ENCODE measurements at places on chromosomes 3 and 15.

DNA sequence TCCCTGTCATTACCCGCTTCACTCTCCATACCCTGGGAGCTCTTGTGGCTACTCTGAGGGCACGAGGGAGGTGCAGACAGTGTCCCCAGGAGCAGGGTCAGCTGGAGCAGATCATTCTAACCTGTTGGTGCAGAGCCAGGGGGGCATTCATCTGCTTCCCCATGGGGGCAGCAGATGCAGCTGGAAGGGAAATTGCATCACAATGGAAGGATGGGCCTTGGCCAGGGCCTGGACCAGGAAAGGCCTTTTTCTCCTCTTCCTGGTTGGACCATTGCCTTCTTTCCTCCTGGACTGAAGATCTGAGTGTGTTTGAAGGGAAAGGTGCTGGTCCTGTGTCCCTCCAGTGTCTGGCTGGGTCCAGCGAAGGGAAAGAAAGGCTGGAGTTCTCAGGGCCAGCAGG lies 55.7 kb downstream of the EPHB1 start:
- DNase-seq: no peak

- no peak for DNase-seq
Observed at GRCh38 chr15:75178938-75179745, 22.5 kb upstream of the C15orf39 start.

GRCh38 chr15:100235030-100235617 lies 106.7 kb downstream of the ADAMTS17 start:
- DNase-seq: no peak

- DNase-seq: no peak
Observed at GRCh38 chr3:170470063-170471016, 51.7 kb downstream of the CLDN11 start.

DNA sequence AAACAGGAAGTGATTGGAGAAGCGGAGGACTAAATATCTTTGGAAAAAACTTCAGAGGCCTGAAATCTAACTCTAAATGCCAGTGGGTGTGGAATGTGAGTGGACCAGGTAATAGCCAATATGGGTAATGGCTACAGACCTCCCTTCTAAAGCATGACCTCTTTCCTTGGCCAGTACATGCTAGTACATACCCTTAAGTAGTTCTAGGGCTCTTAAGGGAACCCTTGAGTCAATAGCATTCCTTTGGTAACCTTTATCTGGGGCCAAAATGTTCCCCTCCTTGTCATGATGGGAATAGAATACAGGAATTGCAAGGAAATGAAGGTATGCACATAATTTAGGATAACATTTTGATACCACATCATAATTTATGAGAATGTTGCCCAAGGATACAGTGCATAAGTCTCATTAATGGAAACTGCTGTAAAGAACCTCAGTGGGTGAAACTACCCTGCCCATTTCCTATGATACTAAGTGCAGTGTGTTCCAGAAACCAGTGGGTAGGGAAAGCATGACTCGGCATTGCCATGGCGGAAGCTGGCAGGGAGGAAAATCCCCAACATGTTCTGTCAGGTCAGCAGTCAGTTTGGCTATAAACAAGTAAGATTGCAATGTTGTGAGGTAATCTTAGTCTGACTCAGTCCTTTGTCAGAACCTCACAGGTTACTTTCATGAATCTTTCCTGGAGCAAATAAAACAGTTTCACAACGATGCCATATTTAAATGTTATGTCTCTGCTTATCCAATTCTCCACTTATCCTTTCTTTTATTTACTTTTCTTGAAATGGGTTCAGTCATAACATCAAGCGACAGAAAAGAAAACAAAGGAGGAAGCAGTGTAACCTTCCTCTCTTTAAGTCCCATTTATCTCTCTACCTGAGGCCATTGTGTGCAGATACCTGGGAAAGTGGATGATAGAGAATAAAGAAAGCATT lies 23.5 kb upstream of the RAP2B start:
- DNase-seq: no peak

DNA sequence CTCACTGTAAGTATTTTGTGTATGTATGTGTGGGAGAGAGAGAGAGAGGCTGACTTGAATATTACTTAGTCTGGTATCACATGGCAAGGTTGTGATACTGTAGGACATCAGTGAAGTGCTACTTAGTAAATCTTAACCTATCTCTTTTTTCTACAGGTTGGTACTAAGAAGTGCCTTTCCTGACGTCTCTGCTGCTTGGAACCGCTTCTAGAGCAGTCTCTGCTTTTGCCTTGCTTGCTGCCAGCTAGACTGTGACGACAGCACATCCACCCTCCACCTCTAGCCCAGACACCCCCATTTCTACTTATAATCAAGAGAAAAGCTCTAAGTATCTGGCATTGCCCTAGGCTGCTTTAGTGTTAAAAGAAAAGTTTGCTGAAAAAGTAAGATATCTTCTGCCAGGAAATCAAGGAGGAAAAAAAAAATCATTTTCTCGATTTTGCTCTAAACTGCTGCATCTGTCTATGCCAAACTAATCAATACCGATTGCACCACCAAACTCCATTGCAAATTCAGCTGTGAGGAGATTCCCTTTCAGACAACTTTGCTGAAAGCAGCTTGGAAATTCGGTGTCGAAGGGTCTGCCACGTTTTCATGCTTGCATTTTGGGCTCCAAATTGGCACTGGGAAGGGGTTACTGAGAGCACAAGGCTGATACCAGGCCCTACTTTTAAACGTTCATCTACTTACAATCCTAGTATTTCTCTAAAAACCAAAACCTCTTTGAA lies 30.7 kb downstream of the MBNL1 start:
- DNase-seq: no peak

- no peak for DNase-seq
Observed at GRCh38 chr3:58635371-58636285, 30.9 kb downstream of the FAM3D start.

DNA sequence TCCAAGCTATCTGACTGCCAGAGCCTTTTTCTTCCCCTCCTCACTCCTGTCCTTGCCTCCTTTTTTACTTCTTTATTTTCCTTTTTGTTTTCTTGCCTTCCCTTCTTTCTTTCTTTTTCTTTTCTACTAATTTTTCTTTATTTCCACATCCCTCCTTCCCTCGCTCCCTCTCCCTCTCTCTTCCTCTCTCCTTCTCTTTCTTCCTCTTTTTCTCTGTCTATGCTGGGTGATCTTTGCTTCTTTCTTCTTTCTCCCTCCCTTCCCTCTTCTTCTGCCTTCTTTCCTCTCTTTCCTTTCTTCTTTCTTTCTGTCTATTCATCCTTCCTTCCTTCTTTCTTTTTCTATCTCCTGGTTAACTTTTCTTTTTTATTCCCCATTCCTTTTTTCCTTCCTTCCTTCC lies 564.8 kb downstream of the NSUN3 start:
- no peak for DNase-seq

DNA sequence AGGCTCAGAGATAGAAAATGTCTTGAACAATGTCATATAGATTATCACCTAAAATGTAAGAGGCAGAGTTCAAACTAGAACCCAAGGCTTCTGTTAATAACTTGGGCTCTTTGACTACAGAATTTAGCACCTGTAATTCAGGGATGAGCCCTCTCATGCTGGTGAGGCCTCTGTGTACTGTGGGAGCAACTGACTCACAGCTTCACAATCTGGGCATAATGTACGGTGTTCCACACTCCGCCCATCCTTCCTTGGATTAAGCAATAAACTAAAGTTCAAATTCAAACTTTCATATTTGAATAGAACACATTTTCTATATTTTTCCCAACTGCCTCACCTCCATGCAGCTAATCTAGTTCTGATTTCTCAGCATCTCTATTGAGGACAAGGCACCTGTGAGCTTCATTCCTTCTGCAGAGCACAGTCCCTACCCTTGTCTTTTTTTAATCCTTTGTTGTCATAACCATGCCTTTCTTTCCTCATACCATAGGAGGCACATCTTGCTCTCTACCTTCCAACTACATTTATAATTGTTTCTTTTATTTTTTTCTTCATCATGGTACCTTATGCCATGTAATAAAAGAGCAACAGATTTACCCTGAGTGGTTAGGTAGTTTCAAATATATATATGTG lies 392.1 kb downstream of the NLGN1 start:
- DNase-seq: no peak

- DNase-seq: no peak
Observed at GRCh38 chr3:66675366-66675765, 174.5 kb upstream of the LRIG1 start.

DNA sequence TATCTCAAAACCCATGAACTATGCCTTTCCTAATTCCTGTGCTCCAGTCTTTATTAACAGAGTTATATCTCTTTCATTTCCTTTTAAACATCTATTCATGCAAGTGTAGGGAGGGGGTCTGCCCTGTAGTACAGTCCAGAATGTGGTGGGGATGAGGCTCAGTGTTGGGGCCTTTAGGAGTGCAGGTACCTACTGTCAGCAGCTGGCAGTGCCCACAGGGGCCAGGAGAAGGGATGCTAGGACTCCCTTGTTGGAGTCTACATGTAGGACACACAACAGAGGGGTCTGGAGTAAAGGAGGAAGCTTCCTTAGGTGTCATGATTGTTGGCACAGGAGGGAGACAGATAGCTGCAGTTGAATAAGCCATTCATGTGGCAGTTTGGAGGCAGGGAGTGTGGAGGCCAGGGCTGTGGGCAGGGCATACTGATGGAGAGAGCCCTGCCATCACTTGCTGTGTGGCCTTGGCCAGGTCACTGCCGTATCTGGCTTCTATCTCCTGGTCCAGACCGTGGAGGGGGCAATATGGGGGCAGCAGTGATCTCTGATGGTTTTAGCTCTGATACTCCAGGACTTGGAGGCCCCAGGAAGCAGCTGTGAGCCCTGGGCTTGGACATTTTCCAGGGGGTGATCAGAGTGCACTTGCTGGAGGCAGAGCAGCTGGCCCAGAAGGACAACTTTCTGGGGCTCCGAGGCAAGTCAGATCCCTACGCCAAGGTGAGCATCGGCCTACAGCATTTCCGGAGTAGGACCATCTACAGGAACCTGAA lies 29.5 kb downstream of the ESYT3 start:
- no peak for DNase-seq

GRCh38 chr3:189512821-189513220 lies 118.4 kb upstream of the TP63 start:
- DNase-seq: no peak

- no peak for DNase-seq
Observed at GRCh38 chr3:58651276-58651675, 15.3 kb downstream of the FAM3D start.

DNA sequence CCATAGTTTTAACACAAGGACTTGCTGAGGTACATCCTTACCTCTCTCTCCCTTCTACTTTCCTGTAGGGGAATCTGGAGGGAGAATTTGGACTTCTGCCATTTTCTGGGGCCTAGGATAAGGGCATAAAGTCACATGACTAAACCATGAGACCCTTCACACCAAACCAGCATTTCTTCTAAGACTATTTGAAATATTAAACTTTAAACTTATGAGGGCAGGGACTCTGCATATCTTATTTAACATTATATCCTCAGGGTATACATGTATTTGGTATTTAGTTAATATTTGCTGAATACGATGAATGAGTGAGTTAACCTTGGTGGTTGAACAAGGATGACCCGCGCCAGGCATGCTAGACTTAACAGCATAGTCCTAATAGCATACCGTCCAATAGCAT lies 63.4 kb downstream of the USP13 start:
- no peak for DNase-seq

GRCh38 chr15:50906954-50907600 lies 1.4 kb upstream of the AP4E1 start:
- DNase-seq: peak; percentile 54

DNA sequence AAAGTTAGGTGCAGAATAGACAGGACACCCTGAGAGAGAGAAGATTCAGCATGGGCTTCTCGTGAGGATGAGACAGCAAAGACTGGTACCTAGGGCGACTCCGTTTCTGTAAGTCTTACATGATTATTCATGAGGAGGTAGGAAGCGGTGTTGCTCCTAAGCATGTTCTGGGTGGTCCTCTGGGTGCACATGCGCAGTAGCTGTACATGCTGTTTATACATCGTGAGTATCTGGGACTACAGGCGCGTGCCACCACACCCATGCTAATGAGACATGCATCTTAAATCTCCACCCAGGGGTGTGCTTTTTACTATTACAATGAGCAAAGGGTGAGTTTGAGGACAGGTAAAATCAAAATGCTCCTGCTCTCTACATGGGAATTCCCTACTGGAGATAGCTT lies 12.3 kb downstream of the ALPK3 start:
- DNase-seq: no peak

DNA sequence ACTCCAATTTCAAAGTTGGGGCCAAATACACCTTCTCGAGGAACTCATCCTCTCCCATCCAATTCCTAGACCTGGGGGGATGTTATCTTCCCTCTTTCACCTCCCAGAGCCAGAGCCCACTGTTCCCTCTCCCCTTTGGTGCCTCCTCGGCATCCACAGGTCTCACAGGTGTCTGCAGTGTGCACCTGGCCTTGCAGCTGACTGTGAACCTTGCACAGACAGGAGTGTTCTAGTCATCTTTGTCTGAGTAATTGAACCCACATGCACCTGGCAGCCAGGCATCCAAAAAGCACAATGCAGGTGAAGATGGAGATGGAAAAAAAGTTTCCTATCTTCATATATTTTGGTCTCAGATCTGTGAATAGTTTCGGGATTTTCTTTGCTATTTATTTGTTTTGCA lies 30.8 kb downstream of the PCOLCE2 start:
- no peak for DNase-seq

- DNase-seq: no peak
Observed at GRCh38 chr15:70541511-70541910, 221.8 kb downstream of the UACA start.

DNA sequence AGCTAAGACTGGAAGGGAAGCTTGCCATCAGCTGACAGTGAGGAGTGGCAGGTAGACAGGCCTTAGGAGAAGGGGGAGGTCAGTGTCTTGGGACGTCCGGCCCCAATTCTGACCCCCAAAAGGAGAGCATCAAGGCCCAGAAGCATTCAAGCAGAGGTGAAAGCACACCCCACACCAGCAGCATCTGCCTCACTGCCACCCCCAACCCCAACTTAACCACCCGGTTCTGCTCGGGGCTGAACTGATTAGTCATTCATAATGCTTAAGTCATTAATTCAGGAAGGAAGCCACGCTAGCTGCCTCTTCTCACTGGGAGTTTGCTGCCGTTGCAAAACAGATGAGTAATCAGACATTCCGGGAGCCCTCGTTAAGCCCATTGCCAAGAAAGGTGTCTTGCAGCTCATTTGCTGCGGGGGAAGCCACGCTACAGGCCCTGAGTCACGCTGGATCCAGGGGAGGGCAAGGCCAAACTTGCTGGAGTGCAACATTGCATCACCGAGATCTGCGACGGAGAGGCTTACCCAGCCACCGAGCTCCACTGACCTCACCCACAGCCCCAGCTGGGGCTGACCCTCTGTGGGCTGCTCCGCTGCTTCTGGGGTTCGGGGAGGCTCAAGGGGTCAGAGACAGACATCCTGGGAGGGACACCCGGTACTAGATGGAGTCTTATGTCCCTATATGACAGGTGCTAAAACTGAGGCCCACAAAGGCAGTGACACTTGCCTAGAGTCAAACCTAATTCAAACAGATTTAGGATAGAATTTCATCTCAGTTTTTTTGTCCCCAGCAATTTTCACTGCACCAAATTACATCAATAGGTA lies 46.4 kb upstream of the HES1 start:
- peak; percentile 39 for DNase-seq

DNA sequence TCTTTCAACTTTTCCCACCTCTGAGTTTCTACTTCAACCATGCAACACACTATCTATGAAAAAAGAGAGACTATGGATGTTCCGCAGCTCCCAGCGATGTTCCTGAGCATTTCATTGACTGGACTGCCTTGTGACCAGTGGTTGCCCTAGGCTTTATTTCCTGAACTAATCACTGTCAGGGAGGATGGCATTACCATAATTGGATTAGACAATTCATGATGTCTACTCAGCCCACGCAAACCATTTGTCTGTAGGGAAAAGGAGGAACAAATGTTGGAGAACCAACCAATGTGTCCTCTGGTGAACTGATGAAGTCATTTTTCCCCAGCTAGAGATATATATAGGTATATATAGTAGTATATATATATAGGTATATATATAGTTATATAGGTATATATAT lies 229.3 kb upstream of the MCTP2 start:
- no peak for DNase-seq

GRCh38 chr3:44510000-44510368 lies 32.5 kb upstream of the ZNF445 start:
- DNase-seq: no peak

All from GM12891 (cell line).